AG10803 (cell line): ENCODE measurements at places on chromosomes 13 and 19.

DNA sequence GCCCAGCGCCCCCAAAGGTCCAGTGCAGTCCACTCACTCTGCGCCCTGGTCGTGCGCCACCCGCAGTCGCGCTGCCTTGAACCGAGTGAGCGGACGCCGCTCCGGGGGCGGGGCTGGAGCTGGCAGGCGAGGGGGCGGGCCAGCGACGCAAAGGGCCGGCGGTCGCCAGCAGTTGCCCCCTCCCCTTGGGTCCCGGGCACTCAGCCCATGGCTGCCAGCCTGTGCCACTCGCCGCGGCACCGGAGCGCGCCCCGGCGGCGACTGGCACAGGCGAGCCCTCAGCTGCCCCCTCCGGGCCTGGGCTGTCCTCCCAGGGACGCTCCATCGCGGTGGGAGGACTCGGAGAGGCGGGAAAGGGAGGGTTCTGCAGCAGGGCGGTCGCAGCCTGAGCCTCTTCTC lies at the start of gene S1PR5:
Gene S1PR5 (minus strand): TSS at position 87 of the 399 bp plus-strand sequence. CDS start 2,436 bp downstream, outside the sequence.
- no peak for DNase-seq

DNA sequence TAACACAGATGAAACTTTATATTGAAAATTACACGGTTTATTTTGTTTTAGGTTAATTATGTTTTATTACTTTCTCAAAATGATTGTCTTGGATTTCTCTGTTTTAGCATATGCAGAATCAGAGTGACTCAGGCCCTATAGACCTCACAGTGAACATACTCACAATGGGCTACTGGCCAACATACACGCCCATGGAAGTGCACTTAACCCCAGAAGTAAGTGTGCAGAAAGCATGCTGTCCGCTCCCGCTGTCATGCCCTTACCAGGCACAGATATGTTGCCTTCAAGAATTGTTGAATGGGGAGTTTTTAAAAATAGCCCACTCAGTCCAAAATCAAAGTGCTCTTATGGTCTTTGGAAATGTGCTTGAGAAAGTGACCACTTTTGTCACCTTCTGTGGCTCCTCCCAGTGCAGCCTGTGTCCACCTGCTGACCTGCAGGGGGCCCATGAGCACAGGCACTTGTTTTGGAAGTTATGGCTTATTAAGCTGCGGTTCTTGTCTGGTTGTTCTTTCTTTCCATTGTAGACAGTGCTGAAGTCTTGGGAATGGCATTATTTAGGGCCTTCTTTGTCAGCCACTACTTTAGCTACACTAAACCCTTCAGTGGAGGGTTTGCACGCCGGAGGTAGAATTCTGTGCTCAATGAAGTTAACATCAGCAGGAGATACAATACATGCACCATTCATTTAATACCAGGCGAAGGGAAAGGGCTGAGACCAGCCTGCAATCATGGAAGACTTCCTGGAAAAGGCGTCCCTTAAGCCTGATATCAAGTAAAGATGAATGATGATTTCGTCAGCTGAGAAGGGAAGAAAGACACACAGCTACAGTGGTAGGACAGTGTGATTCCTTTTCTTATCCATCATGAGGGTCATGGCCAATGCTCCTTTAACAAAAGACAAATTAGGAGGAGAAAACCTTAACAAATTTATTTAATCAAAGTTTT lies 36.7 kb downstream of the CUL4A start:
- DNase-seq: peak; percentile 3

GRCh38 chr13:109687559-109688448 lies 98.6 kb downstream of the IRS2 start:
- DNase-seq: no peak

- DNase-seq: peak; percentile 6
Measured at GRCh38 chr13:112725346-112726015, 35.6 kb downstream of the ATP11A start.

DNA sequence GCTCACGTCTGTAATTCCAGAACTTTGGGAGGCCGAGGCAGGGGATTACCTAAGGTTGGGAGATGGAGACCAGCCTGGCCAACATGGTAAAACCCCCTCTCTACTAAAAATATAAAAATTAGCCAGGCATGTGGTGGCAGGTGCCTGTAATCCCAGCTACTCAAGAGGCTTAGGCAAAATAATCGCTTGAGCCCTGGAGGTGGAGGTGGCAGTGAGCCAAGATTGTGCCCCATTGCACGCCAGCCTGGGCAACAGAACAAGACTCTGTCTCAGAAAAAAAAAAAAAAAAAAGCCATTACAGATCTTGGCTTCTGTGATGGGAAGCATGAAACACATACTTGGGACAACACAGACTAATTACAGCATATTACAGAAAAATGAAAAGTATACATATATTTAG lies 1404.5 kb upstream of the SPRY2 start:
- DNase-seq: no peak

DNA sequence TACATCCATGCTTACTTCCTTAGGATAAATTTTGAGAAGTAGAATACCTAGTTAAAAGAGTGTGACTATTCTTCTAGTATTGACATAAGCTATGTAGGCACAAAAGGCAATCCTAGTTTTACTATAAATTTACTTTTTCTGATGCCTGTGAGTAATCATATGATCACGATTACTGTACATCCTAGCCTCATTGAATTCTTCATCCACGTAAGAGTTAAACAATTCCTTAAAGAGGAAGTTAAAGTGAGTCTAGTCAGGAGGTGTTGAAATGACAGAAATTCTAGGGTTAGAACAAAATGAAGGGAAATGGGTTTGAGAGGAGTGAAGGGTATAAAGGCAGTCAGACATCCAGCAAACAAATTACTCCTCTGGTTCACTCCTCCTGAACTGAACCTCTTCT lies at the start of gene ACOD1:
Gene ACOD1 (plus strand): TSS at position 363 of the 400 bp plus-strand sequence. CDS start 48 bp downstream, outside the sequence.
- no peak for DNase-seq

DNA sequence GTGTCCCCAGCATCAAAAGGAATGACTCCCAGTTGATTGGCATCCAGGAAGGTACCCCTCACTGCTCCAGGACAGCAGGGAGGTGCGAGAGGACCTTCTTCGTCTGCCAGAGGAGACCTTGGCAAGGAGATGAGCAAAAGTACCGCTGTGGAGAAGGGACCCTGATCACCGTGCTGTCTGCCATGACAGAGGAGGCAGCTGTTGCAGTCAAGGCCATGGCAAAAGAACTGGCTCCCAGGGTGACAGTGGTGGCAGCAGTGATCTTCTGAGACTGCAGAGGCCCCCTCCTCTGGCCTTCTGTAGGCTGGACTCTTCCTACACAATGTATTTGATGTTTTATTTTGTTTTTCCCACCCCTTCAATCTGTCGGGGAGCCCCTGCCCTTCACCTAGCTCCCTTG lies 32.0 kb downstream of the NKPD1 start:
- no peak for DNase-seq

DNA sequence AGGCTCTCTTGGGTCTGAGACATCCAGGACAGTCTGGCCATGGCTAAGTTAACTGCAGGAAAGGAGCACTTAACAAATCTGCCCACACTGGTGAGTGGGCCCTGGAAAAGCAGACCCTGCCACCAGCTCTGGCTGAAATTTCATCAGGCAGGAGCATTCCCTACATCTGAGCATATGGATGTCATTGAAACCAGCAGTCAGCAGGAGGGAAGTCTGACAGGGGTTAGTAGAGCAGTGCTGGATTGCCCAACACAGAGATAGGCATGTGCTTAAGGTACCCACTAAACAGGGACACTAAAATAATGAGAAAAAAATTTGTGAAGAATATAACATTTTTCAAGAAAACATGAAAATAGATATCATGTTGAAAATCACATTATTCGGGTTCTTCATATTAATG lies 13.6 kb upstream of the ACOD1 start:
- peak; percentile 36 for DNase-seq

DNA sequence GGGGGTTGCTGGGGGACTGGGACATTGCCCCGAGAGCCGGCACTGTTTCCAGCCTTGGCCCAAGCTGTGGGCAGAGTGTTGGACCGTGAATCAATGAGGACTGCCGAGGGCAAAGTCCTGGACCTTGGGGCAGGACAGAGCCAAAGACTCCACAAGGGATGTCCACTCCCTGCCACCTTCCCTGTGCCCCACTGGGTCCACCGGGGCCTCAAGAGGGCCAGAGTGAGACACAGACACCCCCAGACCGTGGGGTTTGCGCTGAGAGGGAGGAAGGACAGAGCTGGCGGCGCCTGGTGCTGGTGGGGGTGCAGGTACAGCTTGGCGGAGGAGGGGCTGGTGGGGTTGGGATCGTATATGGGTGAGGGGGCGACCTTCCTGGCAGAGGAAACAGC lies 11.8 kb downstream of the MAST3 start:
- no peak for DNase-seq

- DNase-seq: peak; percentile 25
Measured at GRCh38 chr19:10927730-10928562, 493 bp downstream of the YIPF2 start.

- no peak for DNase-seq
Measured at GRCh38 chr19:54002495-54003315, 11.3 kb downstream of the CACNG6 start.

GRCh38 chr19:30064348-30064699 lies 122.3 kb downstream of the URI1 start:
- DNase-seq: no peak

- no peak for DNase-seq
Measured at GRCh38 chr19:1862068-1862423, 1.3 kb downstream of the KLF16 start.

DNA sequence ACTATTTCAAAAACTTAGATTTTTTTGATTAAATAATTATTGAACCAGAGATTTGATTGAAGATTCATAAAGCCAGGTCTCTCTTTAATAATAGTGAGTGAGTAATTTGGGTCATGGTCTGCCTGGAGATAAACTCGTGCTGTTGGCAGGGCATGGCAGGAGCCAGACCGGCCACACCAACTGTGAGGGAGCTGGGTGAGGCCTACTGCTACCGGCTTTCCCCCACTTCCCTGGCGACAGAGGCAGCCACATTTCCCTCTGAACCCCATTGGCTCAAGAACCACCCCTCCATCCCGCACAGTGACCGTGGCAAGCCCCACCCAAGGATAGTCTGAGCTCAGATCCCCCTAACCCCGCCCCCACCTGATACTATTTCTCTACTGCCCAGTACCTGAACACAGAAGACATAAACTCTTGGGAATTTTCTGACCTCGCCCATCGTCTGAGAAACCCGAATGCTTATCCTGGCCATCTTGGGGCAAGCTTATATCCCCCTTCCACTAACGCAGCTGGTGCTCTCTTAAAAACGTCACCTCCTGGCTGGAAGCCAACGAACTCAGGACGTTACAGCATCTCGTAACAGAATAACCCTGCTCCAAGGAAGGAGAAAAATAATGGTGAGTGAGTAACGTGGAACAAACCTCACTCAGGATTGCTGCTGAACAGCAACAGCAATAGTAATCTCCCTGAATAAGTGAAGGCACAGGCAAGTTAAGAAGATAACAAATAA lies 627.6 kb upstream of the PCDH9 start:
- no peak for DNase-seq

DNA sequence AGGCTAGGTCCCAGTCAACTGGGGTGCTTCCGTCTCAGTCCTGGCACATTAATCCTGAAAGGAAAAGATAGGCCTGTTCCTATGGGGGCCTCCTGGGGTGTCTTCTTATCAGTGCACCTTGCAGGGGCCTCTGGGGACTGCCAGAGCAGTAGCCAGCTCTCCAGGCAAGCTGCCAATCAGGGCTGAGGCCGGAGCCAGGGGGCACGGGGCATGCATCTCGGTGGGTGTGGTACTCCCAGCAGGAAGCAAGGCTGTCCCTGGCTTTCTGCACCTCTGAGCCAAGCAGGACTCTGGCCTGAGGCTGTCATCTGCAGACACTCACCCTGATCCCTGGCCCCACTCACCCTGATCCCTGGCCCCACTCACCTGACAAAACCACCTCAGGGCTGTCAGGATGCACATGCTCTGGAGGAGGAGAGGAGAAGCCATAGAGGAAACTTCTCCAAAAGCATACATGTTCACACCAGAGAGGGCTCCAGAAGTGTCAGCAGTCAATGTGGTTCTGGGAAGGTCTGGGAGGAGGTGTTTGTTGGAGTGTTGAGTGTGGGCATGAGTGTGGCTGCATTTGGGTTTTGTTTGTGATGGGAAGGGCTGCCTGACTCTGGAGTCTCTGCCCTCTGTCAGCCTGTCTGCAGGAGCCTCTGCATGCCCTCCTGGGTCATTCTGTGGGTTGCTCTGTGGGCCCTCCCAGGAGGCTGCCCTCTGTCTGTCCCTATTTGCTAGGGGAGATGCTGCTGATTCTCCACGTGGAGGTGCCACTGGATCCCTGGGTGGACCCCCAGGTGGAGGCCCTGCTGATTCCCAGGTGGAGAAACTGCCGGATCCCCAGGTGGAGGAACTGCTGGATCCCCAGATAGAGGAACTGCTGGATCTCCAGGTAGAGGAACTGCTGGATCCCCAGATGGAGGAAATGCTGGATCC lies 22.7 kb upstream of the KCTD15 start:
- no peak for DNase-seq

DNA sequence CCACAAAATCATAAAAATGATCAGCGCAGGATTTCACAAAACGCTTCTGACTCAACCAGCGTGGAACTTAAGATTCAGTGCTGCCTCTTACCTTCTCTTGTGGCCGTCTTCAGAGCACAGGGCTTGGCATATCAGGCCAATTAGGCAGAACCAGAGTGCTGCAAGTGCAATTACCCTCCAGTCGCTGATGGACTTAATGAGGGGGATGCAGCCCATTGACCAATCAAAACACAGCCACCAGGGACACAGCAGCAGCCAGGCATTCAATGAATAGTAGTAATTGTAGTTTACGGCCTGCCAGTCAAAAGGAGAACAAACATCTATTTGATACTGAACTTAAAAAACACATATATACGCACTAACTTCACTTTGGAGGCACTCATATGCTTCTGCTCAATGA lies 38.2 kb downstream of the TMTC4 start:
- DNase-seq: no peak

DNA sequence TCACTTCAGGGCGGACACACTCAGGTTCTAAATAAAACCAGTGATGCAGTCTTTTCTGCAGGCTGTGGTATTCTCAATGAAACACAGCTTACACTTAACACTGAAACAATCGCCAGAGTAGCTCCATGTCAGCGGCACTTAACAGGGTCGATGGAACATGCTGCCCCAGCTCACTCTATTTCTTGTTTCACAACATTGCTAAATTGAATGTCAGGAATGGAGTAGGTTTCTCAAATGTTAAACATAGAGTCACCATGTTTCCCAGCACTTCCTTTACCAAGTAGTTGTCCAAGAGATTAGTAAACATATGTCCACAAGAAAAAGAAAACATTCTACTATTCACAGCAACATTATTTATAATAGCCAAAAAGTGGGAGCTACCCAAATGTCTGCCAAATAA lies 306.9 kb downstream of the SLITRK6 start:
- DNase-seq: no peak

DNA sequence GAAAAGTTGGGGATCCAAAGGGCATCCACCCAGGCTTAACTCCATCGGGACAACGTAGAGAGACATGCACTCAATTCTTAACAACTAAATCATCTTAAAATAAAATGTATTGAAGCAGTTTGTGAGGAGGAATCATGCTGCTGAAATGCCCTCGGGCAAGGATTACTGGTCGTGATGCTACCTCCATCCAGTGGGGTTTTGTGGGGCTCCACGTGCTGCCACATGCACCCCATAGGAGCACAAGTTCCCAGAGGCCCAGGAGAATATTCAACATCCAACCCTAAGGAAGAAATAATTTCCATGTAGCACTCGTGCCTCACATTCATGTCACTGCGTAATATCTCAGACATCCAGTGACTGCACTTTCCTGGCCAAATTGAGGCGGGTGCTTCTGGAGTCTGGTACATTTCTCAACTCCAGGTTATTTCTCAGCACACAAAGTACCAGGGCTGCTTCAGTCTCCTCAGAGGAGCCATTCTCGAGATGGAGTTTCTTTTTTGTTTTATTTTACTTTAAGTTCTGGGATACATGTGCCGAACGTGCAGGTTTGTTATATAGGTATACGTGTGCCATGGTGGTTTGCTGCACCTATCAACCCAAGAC lies 429.8 kb downstream of the FOXO1 start:
- peak; percentile 53 for DNase-seq

GRCh38 chr13:44667943-44668342 lies 91.8 kb upstream of the TSC22D1 start:
- peak; percentile 89 for DNase-seq

GRCh38 chr19:54351474-54351873 lies 12.5 kb upstream of the LILRA4 start:
- no peak for DNase-seq
